Spinal cord (tissue), 10 donors: ENCODE measurements at places on chromosomes 3 and 15. TPM values are rescaled to one million over a fixed set of nuclear protein-coding genes. Genes with fewer than 3 reads are reported as not detected.

DNA sequence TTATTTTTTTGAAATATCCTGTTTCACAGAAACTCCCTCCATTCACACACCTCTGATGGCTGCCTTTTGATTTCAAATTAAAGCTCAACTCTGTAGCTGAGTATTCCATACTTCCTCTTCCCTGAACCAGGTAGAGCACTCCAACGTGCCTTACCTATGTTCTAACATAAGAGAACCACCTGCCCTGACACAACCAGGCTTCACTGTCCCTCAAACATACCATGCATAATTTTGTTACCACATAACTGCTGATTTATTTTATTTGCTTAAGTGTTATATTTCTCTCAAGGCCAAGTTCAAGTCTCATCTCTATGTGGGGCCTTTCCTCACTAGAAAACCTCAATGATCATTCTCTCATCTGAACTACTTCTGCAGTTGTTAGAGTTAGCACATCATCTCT lies 209.7 kb downstream of the P3H2 start:
- DNase-seq, result no peak

DNA sequence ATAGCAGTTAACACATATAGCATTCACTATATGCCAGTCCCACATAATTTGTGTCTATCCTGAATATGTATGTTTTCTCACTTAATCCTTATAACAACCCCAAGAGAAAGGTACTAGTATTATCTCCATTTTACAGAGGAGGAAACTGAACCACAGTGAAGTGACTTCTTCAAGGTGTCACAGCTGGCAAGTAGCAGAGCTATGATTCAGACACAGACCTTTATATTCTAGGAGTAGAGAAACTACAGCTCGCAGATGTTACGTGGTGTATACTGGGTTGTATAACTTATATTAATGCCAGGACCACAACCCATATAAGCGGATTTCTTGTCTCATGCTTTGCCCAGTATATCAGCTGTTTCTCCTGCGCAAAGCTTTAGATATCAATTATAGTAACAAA lies 29.5 kb upstream of the ICE2 start:
- DNase-seq, result no peak

Gene MEX3B
- 24.2 TPM for polyA plus RNA-seq

GRCh38 chr15:82231233-82231632 lies 31.3 kb downstream of the EFL1 start:
- no peak for DNase-seq

GRCh38 chr3:65664446-65664845 lies 374.3 kb downstream of the MAGI1 start:
- DNase-seq, result no peak

DNA sequence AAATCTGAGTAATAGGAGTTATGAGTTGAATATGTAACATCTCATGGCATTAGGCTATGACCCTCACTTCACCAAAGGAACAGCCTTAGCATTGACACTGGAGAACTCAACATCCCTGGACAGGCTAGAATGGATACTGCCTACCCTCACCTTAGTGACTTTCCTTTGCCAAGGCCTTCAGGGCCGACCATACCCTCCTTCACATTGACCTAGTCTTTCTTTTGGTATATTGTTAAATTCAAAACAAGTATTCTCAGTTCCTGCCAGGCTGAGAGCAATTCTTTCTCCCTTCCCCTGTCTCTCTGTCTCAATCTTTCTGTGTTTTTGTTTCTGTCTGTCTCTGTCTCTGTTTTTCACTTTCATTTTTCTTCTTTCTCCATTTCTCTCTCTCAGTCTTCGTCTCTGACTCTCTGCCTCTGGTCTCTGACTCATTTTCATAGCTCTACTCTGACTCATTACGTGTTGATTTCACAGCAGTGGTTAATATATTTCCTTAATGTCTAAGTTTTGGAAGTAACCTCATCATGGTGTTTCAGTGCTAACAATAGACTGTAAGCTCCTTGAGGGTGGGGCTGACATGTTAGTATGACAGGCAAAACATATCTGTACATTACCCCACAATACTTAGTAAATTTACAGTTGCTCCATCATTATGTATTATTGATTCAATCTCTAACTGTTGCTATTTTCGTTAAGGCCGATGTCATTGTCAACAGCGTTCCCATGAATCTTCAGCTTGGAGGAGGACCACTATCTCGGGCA lies 32.5 kb downstream of the PARP15 start:
- DNase-seq, result no peak

Gene PROS1
- polyA plus RNA-seq, result 17.9 TPM

Gene A4GNT
- 0.15 TPM for polyA plus RNA-seq

DNA sequence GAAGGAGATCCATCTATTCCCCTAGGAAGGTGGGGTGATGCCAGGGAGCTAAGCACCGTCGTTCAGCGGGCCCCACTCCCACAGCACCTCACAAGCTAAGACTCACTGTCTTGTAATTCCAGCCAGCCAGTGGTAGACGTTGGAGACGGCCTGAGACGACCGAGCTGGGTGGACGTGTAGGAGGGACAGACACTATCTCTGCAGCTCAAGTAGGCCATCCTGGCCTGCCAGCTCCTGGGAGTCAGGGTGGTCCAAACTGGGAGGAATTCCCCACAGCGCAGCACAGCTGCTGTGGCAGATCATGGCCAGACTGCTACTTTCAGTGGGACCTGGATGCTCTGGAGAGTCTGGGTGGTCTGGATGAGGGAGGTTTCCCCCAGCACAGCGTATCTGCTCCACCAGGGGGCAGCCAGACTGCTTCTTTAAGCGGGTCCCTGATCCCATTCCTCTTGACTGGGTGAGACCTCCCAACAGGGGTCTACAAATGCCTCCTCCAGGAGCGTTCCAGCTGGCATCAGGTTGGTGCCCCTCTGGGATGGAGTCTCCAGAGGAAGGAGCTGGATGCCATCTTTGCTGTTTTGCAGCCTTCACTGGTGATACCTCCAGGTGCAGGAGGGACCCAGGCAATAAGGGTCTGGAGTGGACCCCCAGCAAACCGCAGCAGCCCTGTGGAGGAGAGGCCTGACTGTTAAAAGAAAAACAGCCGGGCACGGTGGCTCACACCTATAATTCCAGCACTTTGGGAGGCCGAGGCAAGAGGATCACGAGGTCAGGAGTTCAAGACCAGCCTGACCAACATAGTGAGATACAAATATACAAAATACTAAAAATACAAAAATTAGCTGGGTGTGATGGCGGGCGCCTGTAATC lies 27.6 kb downstream of the GNB5 start:
- DNase-seq, result no peak

DNA sequence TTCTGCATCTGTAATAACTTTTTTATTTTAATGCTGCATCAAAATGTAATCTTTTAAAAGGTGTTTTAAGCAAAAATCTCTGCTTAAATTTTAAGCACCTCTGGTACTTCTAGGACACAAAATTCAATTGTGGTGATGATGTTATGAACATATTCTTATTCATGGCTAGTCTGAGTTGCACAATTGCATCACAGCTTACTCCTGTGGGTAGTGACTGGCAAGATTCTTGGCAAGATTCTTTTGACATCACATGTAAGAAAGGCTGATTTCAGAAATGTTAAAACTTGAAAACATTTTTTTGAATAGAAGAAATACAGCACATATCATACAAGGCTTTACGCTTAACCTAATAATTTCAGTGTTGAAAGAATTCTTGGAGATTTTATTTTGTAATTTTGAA lies 35.7 kb downstream of the IQCH start:
- no peak for DNase-seq

- DNase-seq, result no peak
Observed at GRCh38 chr3:78707609-78708008, 1060.2 kb downstream of the ROBO1 start.

GRCh38 chr15:94542391-94542790 lies 311.0 kb downstream of the MCTP2 start:
- DNase-seq, result no peak

DNA sequence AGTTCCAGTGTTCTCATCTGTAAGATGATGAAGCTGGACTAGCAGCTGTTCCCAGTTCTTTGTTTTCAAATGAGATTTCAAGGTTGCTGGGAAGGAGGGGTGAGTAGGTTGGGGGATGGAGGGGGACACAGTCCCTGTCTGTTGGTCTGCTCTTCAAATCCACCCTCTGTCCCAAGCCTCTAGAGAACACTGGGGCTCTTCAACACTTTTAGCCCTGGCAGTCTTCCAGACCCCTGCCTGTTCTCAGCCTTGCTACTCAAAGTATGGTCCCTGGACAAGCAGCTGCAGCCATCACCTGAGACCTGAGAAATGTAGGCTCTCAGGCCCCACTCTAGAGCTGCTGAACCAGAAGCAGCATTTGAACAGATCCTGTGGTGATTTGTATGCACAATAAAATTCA lies 41.3 kb downstream of the NEK11 start:
- DNase-seq, result no peak

GRCh38 chr3:184730924-184731323 lies 19.1 kb upstream of the MAGEF1 start:
- no peak for DNase-seq

Gene NDUFB4
- polyA plus RNA-seq, result 193 TPM

Gene TSC22D2
- 34.6 TPM for polyA plus RNA-seq

GRCh38 chr3:58214484-58215316 lies 3.9 kb upstream of the DNASE1L3 start:
- DNase-seq, result no peak

DNA sequence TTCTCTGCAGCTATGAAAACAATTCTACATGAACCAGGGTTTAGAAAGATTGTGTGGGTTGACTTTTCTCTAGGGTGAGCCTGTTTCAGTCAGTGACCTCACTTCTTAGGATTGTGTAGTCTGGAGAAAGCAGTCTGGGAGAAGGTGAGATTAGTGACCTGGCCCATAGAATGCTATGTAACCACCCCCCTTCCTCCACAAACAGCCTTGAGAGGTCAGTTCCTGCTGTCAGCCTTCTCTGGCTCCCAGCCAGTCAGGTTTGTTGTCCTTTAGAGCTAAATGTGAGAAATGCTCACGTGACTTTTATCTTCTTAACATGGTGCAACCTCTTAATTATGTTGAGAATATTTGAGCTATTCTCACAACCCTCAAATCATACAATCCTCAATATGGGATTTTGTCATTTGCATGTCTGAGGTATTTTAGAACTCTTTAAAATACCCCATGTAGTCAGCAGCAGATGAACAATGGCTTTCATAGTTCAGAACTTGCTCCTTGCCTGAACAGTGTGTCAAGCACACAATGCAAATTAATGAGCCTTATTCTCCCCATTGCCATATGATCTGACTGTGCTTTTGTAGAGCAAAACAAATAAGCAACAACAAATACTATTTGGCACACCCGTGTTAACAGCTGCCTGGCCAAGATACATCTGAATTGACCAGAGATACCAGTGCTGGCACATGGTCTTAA lies 311.6 kb downstream of the CNTN6 start:
- DNase-seq, result no peak

DNA sequence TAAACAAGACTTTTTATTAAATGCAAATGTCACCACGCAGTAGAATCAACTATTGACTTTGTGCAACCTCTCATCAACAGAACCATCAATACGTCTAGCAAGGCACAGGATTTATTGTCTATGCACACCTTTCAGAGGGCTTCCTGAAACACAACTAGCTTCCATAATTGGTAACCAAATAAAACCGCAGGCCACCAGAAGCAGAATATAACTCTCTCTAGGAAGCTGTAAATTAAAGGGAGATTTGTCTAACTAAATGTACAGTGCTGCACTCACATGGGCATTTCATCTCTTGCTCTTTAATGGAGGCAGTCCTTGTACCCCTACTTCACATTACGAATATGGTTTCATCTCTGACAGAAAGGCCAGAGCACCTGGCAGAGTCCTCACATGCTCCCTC lies 93.0 kb downstream of the FHIT start:
- DNase-seq, result no peak

GRCh38 chr15:91132079-91132478 lies 32.0 kb downstream of the SV2B start:
- DNase-seq, result no peak

DNA sequence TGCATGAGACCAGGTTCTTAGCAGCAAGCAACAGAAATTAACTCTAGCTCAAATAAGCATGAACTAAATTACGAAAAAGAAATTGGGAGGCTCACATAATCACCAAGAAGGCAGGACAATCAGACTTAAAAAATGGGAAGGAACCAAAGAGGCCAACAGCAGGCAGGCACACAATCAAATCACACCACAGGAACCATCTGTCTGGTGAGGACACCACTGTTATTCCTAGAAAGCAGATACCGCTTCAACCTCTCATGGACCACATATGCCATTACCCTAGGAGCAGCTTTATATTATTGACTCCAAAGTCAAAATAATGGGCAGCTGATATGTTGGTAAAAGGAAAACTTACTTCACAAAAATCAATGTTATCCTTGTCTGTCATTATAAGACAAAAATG lies 51.6 kb downstream of the SUCLG2 start:
- DNase-seq, result no peak

GRCh38 chr15:42090370-42090769 lies 4.0 kb downstream of the PLA2G4D start:
- DNase-seq, result no peak

Gene RAB6B
- polyA plus RNA-seq, result 213 TPM
